ENCODE measurements at places on chromosomes 2 and 18.

DNA sequence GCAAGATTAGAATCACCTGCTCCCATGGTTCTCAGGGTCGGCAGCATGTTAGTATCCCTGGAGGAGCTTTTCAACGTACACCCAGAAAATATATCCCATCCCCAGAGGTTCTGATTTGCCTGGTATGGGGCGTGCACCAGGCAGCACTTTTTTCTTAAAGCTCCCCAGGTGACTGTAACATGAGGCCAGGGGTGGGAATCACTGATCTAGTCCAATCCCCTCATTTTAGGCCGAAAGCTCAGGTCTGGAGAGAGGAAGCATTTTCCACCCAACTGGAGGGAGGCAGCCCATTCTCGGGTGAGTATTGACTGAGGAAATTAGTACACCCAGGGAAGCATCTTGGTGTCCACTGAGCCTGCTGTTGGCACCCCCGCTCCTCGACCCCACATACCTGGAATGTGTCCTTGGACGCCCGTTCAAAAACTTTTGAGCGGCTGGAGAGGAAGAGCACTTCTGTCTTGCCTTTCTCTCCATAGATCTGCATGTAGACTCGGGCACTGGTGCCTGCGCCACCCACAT lies 94.3 kb downstream of the LOXHD1 start:
- no peak for DNase-seq

DNA sequence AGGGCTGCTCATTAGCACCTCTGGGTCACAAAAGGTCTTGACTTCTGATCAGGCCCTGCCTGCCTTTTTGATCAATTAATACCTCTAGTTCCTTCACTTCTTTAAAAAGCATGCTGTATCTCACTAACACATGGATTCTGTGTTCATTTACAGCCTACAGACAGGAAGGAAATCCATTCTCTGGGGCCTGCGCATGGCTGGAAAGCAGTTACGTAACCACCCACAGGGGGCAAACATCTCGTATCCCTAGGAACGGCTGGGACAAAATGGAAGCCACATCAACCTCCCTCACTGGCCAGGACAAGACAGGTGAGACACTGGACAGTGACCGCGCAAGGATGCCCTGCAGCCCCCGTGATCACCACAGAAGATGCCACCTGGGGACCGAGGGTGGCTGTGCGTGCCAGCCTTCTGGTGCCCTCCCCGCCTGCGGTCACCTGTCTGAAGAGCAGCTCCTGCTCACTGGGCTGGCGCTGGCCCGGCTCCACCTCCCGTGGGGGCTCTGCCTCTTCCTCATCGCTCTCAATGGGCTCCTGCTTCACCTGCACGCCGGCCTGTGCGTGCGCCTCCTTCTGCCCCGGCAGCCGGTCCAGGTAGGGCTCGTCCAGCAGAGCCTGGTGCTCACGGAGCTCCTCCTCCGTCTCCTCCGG lies 266.9 kb downstream of the TWIST2 start:
- no peak for DNase-seq

DNA sequence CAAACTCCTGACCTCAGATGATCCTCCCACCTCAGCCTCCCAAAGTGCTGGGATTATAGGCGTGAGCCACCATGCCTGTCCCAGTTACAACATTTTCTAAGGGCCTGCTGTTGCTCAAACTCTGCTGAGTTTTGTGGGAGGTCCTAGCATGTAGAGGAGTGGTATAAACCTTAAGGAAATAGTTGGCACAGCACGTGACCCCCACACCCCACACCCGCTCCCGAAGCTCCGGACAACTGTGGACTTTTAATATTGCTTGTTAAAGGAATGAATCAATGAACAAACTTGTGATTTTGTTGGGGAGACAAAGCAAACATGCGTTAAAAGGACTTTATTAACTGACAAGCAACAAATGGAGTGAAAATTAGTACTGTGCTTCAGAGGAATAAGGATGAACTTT lies 137.8 kb upstream of the GATA6 start:
- DNase-seq, result no peak

GRCh38 chr2:101097638-101098037 lies 53.5 kb downstream of the TBC1D8 start:
- DNase-seq, result no peak

DNA sequence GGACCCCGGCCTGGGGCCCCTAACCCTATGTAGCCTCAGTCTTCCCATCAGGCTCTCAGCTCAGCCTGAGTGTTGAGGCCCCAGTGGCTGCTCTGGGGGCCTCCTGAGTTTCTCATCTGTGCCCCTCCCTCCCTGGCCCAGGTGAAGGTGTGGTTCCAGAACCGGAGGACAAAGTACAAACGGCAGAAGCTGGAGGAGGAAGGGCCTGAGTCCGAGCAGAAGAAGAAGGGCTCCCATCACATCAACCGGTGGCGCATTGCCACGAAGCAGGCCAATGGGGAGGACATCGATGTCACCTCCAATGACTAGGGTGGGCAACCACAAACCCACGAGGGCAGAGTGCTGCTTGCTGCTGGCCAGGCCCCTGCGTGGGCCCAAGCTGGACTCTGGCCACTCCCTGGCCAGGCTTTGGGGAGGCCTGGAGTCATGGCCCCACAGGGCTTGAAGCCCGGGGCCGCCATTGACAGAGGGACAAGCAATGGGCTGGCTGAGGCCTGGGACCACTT lies 16.4 kb downstream of the EMX1 start:
- no peak for DNase-seq

DNA sequence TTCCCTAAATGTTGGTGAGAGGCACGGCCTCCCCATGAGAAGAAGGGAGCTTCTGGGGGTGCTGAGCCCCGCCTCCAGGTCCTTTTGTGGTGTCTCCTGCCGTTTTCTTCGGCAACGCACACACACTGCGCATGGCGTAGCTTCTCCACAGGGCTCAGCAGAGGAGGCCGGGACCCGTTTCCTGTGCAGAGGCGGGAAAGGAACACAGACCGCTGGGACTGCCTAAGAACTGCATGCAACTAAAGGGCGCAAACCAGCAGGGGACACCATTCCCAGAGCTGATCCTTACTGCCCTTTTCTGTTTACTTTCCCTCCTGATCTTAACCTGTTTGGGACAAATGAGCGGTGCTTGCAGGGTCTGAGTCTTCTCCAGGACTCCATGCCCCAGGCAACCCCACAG lies 90.3 kb upstream of the CAPN13 start:
- no peak for DNase-seq

DNA sequence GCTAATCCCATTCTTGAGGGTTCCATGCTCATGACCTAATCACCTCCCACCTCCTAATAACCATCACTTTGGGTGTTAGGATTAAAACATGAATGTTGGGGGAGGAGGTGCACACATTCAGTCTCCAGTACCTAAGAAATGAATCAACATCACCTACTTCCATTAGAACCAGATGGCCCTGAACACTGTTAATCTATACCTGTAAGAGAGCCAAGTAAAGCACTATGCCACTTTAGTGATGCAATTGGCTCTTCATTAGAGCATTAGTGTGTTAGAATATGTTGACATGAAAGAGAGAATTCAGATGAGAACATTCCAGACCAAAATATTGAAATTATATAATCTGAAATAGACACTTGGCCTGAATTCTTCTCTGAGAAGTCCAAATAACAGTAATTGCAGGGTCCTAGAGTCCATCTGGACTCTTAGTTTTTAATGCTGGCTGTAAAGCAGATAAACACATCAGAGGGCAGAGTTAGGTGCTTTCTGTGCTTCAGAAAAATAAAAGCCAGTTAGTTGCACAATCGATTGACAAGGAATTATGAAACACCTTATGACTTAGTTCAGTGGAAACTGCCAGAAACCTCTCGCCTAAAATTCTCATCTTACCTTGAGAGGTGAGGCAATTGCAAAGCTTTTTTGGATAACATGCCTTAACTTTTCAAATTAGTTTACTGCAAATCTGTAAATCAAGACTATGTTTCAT lies 923.7 kb downstream of the SLC4A3 start:
- DNase-seq, result no peak

DNA sequence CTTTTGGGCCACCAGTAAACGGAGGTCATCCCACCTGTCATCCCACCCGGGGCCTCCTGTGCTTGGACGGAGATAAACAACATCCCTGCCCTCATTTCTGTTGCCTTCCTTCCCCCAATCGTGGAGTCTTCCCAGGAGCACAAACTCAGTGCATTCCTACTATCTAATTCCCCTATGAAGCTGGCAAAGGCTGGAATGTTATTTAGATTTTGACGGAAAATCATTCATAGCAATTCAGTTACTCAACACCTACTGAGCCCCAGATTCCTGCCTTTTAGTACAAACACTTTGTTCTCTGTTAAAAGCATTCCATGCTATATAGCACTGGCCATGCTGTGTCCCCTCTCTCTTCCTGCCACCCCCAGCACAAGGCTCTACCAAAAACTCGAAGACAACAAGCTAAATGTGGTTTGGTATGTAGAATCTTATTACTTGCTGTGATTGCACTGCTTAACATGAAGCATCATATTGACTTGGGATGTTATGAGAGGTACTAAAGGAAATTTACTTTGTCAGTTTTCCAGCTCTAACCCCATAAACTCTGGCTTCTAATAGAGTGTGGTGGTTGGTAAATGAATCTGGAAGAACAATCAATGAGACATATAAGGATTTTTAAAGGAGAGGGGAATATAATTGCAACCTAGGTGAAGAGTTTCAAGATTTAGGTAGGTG lies 32.3 kb upstream of the IMPA2 start:
- no peak for DNase-seq

DNA sequence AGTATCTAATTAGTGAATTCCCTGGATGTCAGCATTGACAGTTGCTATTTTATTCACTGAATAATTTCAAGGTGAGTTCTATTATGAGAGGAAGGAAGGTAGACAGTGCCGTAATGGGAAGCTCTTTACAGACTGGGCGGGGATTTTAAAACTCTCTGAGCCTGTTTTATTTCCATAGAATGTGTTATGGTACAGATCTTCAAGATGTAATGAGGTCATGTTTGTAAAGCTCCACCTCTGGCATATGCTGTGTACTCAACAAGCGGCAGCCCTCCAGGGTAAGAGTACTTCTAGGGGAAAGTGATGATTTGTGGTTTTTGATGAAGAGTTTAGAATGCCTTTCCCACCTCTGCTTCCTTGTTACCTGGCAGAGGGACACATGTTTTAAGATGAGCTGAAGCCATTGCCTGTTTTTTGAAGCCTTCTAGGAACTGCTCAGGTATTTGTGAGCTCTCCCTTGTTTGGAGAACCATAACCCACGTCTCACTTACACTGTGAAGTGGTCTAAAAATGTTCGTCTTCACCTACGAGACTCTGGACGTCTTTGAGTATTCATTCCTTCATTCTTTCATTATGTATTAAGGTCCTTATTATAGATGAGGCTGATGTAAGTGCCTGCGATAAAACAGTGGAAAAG lies 251.2 kb downstream of the PTGR3 start:
- DNase-seq, result no peak

DNA sequence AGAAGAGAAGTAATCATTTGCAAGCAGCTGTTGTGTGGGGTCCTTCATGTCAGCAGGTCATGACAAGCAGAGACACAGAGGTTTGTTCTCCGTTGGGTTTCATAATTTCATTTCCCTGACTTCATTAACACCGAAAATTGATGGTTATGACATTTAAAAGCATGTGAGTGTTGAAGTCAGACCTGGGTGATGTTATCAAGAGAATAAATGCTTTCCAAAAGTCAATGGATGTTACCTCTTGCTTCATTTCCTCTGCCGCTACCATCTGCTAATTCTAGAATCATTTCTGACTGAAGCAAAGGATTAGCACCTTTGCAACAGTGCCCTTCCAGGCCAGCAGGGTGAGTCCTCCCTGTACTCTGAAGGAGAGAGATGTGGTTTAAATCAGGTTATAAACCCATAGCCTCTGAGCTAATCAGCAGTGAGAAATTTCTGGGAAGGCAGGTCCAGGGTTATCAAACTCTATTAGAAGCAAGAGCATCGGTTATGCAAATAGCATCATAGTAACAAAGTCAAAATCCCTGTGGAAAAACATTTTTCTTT lies 446.2 kb downstream of the PIK3C3 start:
- no peak for DNase-seq

DNA sequence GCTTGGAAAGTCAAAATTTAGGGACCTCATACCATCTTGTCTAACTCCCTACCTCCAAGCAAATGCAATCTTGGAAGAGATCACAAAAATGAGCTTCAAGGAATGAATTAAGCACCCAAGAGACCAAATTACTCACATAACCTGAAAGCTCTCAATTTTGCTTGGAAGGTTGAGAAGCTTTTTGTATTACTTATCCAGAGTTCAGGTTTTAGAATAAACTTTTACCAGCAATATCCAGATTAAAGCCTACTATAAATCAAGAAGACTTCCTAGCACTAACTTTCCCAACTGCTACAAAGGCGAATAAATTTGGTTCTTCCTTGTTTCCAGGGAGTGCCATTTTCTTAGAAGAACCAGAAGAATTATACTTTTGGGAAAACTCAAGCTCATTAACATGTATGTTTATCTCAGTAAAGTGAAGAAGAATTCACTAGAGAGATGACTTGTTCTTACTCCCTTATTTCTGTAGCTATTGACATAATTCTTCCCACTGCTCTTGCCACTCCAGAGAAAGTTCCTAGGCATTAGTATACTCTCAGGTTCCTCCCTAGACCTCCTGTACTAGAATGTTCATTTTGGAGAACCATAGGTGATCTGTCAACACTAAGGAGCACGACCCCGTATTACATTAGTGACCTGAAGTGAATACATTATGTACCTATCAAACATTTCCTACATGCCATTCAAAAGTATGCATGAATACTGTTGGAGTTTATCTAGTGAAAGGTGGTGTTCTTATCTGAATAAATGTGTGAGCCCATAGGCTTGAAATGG lies 18.0 kb upstream of the STPG4 start:
- DNase-seq, result no peak

DNA sequence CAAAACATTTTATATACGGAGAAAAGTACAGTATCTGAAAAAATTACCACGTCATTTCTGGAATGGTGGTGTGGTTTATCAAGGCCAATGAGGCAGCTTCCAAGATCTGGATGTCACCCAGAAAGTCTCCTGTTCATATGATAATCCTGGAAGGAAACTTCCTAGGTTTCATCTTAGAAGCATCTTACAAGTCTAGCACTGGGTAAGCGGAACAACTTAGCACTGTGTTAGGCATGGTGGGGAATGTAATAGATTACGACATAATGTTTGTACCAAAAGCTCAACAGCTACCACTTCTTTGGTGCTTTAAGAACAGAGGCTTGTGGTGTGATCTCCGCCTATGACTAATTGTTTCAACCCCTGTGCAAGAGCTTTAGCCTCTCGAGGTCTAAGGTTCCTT lies 63.1 kb upstream of the LYPD1 start:
- DNase-seq, result no peak

- DNase-seq, result no peak
Measured at GRCh38 chr2:8527031-8527430, 154.8 kb upstream of the ID2 start.

Measured in stimulated activated CD4-positive, alpha-beta T cell treated with anti-CD3 and anti-CD28 coated beads, Interleukin-15, amount 100 ng/mL, for 48 hours (primary cell).